ENCODE measurements at places on chromosomes 2 and 18.

- no peak for ATAC-seq
Observed at GRCh38 chr2:205857520-205858237, 175.4 kb downstream of the NRP2 start.

DNA sequence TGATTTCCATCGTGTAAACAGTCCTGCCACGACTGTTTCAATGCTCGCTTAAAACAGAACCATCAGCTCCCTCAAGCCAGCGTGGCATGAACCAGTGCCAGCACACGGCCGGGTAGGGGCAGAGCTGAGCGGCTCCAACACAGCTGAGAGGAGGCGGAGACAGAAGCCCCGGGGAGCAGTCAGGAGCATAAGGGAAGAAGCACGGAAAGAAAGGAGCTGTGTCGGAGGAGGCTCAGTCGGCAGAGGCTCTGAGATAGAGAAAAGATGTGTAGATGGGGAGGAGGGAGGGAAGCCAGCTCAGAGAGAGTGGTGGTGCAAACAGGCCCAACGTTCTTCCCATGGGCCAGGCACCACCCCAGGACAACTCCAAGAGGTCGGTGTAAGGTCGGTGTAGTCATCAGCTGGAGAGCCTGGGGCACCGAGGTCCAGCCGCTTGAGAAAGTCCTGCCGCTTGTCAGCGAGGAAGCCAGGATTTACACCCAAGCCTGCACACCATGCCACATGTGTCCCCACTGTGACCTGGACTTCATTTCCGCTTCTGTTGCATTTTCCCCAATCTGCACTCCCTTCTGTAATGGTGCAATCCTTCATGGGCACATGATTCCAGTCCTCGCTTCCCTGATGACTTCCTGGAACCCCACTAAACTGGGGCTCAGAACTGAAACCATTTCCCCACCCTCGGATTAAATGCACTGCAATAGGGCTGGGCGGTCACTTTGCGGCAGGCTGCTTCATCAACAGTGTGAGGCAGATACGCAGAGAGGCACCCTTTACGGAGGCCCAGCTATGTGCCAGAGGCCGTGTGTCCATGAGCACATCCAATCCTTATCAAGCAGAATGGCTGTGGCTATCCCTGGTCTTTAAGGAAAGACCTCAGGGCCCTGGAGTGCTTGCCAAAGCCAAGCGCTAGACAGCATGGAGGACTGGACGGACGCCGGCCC is 43.5 kb downstream of the CYP27C1 start:
- peak; percentile 58 for ATAC-seq

DNA sequence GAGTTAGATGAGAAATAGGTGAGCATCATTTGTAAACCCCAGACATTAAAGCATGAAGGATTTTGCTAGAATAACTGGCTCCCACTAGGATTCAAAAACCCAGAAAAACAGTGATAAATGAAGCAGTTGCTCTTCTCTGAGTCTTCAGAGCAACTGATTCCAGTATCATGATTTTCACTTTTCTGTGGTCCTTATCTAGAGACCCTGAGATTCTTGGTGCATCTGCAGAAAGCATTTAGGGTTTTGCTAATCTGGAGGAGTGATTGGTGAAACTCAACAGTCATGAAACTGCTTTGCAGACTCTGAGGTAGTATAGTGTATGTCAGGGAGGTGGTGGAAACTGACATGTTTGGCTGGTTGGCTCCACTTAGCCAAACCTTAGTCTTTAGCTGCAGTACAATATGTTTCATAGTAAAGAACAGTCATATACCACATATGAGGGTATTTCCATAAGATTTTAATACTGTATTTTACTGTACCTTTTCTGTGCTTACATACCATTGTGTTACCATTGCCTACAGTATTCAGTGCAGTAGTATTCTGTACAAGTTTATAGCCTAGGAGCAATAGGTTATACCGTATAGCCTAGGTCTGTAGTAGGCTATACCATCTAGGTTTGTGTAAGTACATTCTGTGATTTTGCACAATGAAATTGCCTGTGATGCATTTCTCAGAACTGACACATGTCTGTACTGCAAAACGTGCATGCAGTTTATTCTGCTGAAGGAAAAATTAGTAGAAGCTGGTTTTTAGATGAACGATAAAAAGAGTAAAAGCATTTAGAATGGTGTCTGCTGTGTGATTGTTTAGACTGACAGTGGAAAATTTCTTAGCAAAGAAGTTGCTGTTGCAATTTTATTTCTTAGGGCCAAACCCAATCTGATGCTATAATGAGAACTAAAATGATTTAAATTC is 23.8 kb downstream of the EML4 start:
- ATAC-seq: peak; percentile 59

DNA sequence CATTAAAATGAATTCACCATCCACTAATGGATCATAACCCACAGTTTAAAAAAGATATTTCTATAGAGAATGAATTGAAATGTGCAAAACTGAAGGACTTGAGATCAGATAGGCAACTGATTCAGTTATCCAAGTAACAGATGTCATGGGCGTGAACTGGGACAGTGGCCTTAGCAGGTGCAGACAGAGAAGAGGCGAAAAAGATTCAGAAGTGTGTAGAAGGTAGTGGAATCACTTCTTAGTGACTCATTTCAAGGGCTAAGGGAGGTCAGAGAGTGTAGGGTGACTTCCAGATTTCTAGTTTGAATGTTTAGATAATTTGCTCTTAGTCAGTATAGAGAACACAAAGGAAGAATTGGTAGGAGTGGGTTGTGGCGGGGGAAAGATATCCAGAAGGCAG is 79.7 kb downstream of the EHBP1 start:
- no peak for ATAC-seq

- peak; percentile 69 for ATAC-seq
Observed at GRCh38 chr2:230068651-230069055, at the start of gene SLC16A14. SLC16A14 (minus strand) TSS chr2:230068924; CDS start chr2:230059352, 9,572 bp downstream.

DNA sequence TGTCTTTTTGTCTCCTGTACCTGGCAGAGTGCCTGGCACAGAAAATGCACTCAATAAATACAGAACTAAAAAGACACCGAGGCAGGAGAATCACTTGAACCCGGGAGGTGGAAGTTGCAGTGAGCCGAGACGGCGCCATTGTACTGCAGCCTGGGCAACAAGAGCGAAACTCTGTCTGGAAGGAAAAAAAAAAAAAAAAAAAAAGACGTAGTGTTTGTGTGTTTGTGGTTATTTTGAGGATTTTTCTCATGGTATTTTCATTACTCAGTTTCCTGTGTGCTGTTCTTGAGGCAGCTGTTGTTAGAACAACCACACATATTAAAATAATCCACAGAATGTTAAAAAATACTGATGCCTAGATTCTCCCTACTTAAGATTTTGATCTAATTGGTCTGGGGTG is 519.2 kb upstream of the SPHKAP start:
- ATAC-seq: no peak

GRCh38 chr2:204972606-204973336 is 427.5 kb downstream of the PARD3B start:
- ATAC-seq: peak; percentile 25

GRCh38 chr18:31420524-31420923 is 27.0 kb upstream of the DSG3 start:
- no peak for ATAC-seq

DNA sequence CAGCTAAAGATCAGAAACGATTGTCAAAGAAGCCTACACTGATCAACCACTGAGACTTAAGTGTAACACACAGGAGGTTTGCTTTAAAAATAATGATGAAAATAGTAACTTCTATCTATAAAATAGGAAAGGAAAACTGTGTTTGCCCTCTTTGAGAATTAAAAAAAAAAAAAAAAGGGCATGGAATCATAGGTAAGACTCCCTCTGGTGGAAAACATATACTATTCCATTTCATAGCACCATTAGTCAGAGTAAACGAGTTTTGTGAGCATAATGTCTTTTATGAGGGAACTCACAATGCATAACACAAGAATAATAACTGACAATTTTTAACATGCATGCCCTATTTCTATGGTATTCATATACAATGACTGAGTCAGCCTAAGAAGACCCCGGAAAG is 36.3 kb downstream of the SLC35F5 start:
- peak; percentile 65 for ATAC-seq

DNA sequence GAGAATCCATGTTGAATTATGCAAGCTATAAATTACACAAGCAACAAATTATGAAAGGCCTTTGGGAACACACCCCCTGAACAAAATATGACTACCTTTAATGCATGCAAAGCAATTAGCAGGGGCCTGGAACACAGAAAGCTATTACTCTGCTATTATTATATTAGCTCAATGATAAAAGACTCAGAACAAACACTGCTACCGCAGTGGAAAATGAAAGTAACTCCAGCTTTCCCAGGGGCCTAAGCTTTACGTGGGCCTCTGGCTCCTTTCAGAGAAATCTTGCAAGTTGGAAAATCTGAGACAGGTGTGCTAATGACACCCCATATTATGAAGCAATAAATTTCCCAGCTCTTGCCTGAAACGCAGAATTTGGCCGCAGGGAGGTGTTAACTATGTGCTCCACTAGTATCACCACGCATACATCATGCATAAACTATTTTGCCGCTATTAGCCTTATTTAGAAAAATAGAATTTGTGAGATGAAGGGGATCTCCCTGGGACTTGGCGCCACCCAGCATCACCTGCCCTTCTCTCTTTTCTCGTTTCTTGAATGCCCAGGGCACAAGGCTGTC is 321.6 kb upstream of the LYPD1 start:
- ATAC-seq: no peak

- no peak for ATAC-seq
Observed at GRCh38 chr18:75548353-75548905, 120.9 kb upstream of the SMIM21 start.

DNA sequence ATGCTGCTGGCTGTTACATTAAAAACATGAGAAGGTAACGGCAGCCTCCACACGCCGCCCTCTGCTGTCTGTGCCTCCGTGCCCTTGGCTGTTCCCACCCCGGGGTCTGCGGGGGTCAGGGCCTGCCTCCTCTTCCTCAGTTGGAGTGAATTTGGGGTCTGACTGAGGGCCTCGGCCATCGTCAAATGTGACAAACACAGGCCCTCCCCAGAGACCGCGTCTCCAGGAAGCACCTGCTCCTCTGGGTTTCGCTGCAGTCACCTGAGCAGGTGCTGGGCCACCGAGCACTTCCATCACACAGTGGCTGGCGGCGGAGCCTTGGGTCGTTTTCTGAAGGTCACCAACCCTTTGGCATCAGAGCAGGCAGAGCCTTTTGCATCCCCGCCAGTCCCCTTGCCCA is 70.9 kb downstream of the NFATC1 start:
- ATAC-seq: no peak

DNA sequence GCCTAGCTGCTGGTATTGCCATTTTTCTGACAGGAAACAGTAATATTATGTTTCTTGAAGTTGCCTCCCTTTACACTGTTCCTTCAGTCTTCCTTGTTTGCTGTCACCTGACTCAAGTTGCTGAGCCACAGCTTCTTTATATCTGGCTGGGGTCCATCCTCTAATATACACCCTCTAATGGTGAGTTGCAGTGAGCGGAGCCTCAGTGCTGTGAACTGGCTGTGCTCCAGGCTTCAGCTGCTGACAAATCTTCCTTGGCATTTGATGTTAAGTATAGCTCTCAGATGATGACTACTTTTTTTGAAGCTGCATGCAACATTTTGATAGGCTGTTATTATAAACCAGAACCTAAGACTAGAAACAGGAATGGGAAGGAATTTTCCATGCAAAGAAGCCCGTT is 366.7 kb downstream of the NUP35 start:
- peak; percentile 93 for ATAC-seq

DNA sequence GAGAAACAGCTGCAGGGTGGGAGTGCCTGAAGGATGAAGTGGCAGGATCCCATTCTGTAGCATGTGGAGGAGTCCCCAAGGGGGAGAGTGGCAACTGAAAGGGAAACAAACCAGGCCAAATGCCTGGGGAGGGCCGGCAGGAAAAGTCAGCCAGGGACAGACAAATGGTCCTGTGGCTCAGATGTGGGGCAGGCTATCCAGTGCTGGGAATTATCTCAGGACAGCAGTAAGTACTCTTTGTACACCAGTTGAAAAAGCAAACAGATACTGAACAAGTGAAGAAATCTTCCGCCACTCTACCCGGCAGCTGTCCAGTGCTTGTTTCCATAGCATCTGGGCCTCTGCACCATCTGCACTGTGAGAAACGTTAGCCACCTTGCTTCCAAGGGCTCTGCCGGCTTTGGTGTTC is 408.9 kb downstream of the LRATD1 start:
- no peak for ATAC-seq

DNA sequence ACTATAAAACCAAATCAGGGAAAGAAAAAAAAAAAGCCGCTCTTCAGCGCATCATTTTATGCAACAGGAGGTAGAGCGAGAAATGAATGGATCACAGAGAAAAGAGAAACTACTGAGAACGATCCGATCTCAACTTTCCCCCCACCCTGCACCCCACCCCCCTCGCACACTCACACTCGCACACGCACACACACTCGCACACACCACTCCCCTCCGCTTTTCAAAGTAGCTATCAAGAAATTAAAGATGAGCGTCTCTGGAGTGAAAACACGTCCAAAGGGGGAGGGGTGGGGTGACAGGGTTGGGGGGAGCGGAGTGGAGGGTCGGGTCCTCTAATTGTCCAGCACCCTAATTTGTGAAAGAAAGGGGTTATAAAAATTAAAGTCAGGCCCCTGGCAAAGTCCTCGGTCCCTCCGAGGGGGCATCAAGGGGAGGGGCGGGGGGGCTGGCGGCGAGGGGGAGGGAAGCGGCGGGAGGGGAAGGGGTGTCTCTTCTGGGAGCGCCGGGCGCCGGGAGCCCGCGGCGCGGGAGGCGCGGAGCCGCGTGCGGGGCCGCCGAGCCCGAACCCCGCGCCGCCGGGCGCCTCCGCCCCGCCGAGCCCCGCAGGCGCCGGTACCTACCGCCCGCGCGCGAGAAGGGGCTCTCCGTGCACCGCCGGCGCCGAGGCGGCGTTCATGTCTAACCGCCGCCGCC is 428 bp downstream of the TCF4 start:
- ATAC-seq: no peak

GRCh38 chr2:240573071-240573515 is 4.8 kb downstream of the RNPEPL1 start:
- no peak for ATAC-seq

- no peak for ATAC-seq
Observed at GRCh38 chr2:126831234-126832005, 67.3 kb upstream of the TEX51 start.

GRCh38 chr18:79804130-79804787 is 6.5 kb downstream of the KCNG2 start:
- no peak for ATAC-seq

GRCh38 chr2:28779001-28779400 is 27.4 kb downstream of the PPP1CB start:
- peak; percentile 66 for ATAC-seq

DNA sequence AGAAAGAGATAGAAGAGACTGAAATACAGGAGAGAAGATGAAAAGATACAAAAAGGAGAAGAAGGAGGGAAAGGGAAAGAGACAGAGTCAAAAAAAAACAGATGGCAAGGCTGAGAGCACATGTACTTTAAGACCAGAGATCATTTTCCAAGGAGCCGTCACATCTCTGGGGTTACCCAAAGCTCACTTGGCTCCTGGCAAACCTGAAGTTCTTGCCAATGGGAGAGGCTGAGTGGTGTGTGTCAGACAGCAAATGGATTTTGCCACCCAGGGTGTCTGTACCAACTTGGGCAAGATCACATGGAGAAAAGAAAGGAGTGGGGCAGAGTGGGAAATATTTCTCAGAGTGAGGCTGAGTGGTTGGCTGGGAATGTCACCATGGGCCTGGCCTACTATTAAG is 219.3 kb upstream of the TNP1 start:
- ATAC-seq: no peak

Data from SK-N-SH treated with all-trans-retinoic acid at 6 μM for 48 hours (cell line).